Erythroblast (primary cell): ENCODE measurements at places on chromosomes 3 and 15.

DNA sequence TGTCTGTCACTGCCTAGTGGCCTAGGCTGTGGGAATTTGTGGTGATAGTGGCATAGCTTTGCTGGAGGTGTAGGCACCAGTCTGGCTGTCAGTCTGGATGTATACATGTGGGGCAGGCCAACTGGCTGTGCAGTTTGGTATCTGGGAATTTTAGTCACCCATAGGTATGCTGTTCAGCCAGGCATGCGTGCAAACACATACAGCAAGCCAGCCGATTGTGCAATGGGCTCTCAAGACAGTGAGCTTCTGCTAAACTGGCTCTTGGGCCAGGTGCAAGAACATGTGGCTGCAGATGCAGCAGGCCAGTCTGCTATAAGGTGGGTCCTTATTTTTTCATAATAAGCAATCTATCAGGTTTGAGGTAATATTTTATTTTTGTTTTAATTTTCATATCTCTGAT is 87.1 kb upstream of the PLSCR5 start:
- no peak for DNase-seq

GRCh38 chr15:55372701-55373440 is 35.3 kb downstream of the CCPG1 start:
- no peak for DNase-seq

GRCh38 chr3:136950623-136951022 is 7.2 kb upstream of the IL20RB start:
- no peak for DNase-seq

DNA sequence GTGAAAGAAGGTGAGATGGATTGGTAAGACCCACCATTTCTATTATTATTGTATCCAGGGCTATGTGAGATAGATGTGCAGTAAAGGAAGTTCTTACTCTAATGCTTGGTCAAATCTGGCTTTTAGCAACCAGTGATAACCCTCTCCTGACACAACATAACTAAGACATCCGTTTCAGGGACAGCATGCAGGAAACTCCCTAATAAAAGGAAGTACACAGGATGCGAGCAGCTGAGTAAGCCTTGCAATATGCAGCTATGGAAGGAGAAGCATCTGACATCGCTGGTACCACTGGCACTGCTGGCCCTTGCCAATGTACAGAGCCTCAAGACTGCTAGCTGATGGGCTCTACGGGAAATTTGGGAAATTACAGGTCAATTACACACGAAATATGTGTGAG is 662.3 kb downstream of the NR2F2 start:
- DNase-seq, result no peak

- DNase-seq, result no peak
Observed at GRCh38 chr15:57890351-57890750, 175.2 kb downstream of the ALDH1A2 start.
